Ovary (tissue), 10 donors: ENCODE measurements at places on chromosomes 5 and 9. TPM values are rescaled to one million over a fixed set of nuclear protein-coding genes. Genes with fewer than 3 reads are reported as not detected.

The FYB1 gene
- 12.4 TPM for polyA plus RNA-seq

The SPINK13 gene
- 0.21 TPM for polyA plus RNA-seq

The SH3GL2 gene
- 4.9 TPM for polyA plus RNA-seq

The TEX48 gene
- polyA plus RNA-seq = not detected

The EQTN gene
- not detected for polyA plus RNA-seq

The GRM6 gene
- polyA plus RNA-seq = not detected

The PDCD1LG2 gene
- 0.70 TPM for polyA plus RNA-seq

The GABRP gene
- 0.17 TPM for polyA plus RNA-seq

The KIF20A gene
- polyA plus RNA-seq = 0.47 TPM

The MAMDC2 gene
- 25.9 TPM for polyA plus RNA-seq

The SLC4A9 gene
- not detected for polyA plus RNA-seq

The REEP2 gene
- polyA plus RNA-seq = 3.5 TPM
